ENCODE measurements at places on chromosomes 16 and 17.

- no peak for DNase-seq
Measured at GRCh38 chr17:64507413-64507782, 621 bp downstream of the CEP95 start.

DNA sequence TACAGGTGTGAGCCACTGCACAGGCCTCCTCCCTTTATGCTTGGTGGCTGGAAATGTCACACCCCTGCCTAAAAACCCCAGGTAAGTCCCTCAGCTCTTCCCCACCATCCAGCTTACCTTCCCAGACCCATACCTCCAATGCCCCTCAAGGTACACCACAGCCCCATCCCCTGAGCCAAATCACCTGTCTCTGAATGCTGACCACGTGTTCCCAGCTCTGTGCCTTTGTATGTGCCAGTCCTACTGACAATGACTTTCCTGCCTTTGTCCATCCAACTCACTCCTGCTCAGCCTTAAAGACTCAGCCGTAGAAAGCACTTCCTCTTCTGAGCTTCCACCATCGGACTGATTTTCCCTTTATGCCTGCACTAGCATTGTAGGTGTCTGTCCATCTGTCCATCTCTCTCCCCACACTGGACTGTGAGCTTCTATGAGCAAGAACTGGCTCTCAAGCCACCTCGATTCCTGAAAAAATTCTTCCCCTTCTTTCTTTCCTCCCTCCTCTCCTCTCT lies 30.7 kb upstream of the GOSR2 start:
- no peak for DNase-seq

DNA sequence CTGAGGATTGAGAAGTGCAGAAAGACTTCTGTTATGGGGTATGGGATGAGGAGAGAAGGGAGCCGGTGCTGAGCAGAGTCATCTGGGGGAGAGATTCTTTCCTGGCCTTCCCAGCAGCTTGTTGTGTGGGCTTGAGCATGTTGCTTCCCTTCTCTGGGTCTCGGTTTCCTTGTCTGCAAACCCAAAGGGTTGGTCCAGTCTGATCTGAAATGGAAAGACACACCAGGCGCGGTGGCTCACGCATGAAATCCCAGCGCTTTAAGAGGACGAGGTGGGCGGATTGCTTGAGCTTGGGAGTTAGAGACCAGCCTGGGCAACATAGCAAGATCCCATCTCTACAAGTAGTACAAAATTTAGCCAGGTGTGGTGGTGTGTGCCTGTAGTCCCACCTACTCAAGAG lies 6.0 kb downstream of the SOCS3 start:
- DNase-seq = no peak

DNA sequence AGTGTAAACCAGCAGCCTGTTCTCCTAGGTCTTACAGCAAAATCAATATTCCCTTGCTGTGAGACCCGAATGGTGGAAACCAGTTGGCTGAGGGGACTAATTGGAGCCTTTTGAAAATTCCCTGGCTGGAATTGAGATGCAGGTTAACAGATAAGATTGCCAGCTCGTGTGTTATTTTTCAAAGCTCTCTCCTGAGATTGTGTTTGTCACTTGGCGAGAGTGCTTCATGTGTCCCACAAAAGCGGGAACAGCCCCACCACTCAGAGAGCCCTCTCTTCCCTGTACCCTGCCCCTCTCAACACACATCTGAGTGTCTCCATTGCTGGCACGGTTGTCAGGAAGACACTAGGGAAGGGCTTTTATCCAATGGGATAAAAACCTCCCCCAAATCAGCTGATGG lies 356.1 kb downstream of the CPPED1 start:
- DNase-seq = no peak

DNA sequence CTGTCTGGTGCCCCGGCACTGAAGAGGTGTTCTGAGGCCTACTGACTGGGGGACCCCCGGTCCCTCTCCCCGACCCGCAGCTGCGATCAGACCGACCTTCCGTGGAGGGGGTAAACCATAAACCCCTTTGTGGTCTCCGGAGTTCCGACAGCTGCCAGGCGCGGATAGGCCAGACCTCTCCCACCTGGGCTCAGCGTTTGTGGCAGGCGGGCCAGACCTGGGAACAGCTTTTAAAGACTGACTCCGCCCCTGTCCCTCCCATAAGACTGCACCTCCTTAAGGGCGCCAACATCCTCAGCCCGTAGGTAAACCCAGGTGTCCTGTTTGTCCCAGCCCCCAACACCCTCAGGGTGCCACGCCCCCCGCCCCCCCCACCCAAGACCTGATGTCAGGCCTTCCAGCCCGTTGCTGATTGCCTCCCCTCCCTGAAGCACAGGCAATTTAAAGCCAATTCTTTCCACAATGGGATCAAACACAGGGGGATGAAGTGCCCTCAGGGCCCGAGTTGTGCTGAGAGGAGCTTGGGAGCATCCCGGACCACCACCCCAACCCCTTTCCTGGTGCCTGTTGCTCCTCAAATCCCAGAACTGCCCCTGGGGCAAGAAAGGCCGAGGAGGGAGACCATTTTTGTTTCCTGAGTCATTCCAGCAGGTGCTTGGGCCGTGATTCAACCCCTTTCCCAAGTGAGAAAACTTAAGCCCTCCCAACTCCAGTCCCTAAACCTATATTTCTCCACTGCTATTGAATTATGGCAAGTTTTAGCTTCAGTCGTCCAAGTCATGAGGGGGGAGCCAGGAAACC lies at the start of gene SOX15:
Gene SOX15 (minus strand): TSS at position 204 of the 801 bp plus-strand sequence. CDS start 418 bp downstream, outside the sequence.
- no peak for DNase-seq

- no peak for DNase-seq
Measured at GRCh38 chr17:18031955-18032354, 7.0 kb downstream of the ATPAF2 start.
